ENCODE measurements at places on chromosomes 5 and 9.

- no peak for DNase-seq
Observed at GRCh38 chr9:18692268-18692667, 218.3 kb downstream of the ADAMTSL1 start.

DNA sequence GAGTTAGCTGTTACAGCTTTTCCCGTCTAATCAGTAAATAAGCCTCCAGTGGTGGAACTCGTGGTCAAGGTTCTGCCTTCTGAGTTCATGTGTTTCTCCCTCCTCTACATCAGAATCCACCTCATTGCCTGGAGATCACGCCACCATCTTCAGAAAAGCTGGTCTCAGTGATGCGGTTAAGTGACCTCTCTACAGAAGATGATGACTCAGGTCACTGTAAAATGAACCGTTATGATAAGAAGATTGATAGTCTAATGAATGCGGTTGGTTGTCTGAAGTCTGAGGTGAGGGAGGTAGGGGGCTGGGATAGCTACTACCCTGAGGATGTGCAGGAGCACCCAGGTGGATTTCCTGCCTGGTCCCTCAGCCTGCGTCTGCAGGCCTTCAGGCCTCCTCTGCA, 13.3 kb downstream of the ODF2 start:
- DNase-seq: no peak

DNA sequence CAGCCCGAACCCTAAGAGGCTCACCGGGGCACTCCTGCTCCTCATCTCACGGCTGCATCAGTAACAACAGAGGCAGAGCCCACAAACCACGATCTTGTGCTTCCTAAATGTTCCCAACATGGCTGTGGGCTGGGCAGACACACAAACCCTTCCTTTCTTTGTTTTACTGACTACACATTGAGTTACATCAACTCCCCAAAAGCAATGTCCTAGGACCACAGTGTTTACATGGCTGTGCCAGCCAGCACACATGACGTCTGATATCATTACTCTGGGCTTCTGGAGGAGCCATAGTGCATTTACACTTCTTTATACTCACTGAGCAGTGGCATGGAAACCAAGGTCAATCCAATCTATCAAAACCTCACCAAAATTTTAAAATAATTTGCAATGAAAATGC, 101.4 kb downstream of the LHFPL2 start:
- no peak for DNase-seq

GRCh38 chr5:138230981-138231589, 18.0 kb upstream of the CDC23 start:
- DNase-seq: no peak

- no peak for DNase-seq
Observed at GRCh38 chr5:142495531-142495930, 170.7 kb upstream of the SPRY4 start.

- no peak for DNase-seq
Observed at GRCh38 chr5:177507596-177508220, 1.9 kb downstream of the DOK3 start.

DNA sequence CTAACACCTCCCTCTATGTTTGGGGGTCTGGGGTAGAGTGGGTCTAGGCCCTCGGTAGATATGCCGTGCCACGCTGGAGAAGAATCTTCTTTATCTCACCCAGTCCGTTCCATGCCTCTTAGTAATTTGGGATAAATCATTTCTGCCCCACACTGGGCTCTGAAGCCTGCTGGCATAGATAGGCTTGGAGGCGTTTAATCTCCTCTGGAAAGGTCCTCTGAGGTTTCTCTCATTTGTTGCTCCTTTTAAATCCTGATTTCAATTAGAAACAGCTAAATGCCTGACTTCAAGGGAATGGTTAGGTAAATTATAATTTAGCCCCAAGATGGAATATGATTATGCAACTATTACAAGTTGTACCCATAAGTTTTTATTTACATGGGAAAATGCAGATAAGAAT, 57.8 kb upstream of the AKNA start:
- no peak for DNase-seq

- no peak for DNase-seq
Observed at GRCh38 chr9:38154501-38155421, 85.7 kb upstream of the SHB start.

DNA sequence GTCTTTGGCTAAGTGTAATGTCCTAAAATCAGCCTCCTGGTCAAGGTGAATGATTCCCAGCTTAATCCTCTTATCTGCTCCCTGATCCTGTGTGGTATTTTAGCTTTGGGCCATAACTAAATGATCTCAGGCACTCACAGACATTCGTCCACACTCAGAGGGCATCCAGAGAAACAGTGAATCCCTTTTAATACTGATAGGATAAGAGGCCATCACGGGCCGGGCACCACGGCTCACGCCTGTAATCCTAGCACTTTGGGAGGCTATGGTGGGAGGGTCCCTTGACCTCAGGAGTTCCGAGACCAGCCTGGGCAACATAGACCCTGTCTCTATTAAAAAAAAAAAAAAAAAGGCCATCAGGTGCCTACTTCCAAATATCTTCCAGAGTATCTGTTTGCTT, 6.3 kb downstream of the PDCL start:
- no peak for DNase-seq

- no peak for DNase-seq
Observed at GRCh38 chr5:16881251-16881650, 54.8 kb downstream of the MYO10 start.

- no peak for DNase-seq
Observed at GRCh38 chr5:56251918-56252553, 18.9 kb upstream of the ANKRD55 start.

DNA sequence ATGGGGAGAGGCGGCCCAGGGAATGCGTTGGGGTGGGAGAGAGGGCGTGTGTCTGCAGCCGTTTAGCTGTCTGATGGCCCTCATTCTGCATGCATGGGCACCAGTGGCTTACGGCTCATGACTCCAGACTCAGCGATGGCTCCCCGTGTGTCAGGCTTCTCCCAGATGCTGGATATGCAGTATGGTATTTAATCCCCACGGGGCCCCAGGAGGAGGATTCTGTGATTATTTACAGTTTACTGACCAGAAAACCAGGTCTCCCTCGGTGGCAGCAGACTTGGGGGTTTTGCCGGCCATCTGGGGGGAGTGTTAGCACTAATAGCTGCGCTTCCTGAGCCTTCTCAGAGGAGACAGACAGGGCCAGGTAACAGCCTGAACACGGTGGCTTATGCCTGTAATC, 4.3 kb downstream of the PRDM12 start:
- DNase-seq: no peak

DNA sequence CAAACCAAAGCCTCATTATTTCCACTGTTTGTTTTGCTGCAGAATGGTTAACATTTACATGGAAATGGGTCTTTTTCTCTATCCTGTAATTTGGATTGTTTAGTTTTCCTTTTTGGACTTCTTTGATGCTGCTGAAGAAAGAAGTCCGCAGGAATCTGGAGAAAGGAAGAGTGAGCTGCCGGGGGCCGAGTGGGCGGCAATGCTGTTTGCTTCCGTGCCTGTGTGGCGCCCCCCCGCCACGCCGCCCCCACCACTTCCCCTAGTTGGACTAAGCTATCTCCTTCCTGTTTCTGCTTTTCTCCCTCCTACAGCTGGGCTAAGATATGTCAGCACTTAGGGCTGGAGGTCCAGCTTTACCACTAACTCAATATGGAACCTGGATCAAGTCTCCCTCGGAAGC, 39.7 kb downstream of the ACTL7B start:
- no peak for DNase-seq

DNA sequence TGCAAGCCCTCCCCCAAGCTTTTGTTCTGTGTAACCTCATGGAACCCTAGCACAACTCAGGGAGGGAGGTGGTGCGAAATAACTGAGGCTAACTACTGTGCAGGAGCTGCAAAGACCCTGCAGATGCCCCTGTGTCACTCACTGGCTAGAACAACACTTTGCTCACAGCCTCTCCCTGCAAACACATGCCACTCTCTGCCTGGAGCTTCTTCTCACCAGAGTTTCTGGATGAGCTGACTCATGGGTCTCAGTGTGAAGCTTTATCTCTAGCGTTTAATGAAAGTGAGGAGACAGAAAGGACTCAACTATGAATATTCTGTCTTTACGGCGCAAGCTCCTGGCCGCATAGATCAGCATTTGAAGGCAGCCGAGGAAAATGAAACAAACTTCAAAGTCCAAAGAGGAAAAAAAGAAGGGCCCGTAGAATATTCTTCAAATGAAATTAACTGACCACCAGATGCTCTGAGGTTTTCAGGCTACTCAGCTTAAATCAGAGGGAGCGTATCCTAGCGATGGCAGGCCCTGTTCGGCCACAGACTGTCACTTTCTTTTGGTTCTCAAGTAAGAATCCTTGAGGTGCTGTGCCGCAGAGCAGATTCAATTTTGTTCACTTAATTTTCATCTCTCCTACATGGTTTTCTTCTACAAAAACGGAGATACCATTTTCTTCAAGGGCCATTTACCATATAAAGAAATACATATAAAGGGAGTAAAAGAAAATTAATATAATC, 77.7 kb upstream of the TAS2R1 start:
- DNase-seq: no peak

DNA sequence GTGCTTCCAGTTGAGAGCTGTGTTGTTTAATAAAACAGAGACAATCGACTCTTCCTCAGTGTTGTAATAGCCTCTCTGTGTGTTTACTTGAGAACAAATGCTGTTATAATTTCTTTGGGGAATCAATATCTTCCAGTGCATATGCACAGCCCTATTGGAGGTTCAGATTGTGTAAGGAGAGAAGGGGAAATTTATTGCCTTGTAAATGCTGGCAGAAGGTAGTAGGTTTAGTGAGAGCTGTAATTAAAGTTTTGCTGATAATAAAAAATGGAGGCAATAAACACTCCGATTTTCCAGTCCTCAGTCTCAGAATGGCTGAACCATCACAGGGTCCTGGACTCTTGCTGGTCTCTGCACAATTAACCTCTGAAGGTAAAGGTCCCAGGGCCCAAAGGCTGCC, 128.3 kb downstream of the C5orf15 start:
- DNase-seq: no peak

- no peak for DNase-seq
Observed at GRCh38 chr9:131864531-131864930, 124.7 kb upstream of the RAPGEF1 start.

- DNase-seq: no peak
Observed at GRCh38 chr9:72579190-72579589, 57.8 kb downstream of the TMC1 start.

GRCh38 chr5:68331192-68332079, 115.9 kb downstream of the PIK3R1 start:
- DNase-seq: no peak

- no peak for DNase-seq
Observed at GRCh38 chr9:79617395-79617794, 45.6 kb downstream of the TLE4 start.

DNA sequence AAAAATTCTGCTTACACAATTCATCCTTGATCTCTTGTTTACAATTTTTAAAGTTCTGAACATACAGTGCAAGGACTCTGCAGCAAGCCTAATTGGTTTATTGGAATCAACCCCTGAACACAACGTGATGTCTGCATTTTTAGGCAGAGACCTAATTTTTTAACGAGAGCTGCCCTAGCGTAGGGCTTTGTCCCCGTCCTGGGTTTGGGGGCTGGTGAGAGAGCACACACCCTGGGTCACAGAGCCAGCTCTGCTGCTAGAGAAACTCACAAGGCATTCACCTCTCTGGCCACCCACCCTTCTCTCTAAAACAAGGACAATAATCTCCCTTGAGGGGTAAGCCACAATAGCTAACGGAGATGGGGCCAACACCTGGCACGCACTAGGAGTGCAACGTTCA, 28.2 kb downstream of the SH3PXD2B start:
- no peak for DNase-seq

DNA sequence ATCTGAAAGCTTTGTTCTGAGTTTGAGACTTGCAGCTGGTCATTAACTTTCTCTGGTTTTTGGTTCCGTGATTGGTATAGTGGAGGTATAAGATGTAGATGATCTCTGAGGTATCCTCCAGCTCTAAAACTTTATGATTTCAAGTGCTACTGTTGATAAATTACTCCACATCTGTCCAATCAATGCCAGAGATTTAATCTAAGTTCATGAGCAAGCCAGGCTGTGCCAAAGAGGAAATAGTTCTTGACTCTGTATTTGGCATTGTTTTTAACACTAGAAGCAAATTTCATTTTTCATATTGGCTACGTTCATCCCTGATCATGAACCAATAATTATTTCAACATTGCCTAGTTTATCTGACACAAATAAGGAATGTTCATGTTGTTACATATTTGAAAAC, 28.5 kb upstream of the CHD1 start:
- DNase-seq: no peak

DNA sequence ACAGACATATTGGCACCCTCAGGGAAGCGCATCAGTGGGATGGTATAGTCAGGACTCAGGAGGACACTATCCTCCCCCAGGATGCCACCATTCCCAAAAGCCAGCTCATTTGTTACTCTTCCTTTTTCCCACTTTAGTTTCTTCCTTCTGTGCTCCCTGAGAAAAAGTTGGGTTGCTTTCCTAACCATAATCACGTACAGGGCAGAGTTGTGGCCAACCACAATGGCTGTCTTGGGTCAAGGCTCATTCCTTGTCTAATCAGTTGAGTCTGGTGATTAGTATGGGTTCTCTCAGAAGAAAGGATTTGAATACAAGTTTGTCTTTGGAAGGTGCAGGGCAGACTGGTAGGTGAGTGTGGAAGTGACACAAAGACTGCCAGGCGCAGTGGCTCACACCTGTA, 26.6 kb upstream of the ATP6V1G1 start:
- no peak for DNase-seq

DNA sequence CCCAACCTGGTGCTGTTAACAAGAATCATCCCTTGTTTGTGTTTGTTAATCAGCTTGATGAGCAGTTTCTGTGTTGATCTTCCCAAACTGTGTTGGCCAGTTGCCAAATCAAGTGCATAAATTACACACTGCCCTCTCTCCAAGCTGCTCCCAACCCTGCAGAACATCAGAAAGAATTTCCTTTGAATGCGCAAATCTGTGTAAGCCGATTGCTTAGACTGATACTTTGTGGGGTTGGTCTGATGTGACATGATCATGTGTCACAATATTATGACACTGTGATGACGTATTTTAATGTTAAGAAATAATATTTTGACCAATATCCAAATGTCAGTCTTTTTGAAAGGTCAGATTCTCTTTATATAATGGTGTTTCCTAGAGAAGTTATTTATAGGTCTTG, 766.4 kb upstream of the WWC1 start:
- DNase-seq: no peak

DNA sequence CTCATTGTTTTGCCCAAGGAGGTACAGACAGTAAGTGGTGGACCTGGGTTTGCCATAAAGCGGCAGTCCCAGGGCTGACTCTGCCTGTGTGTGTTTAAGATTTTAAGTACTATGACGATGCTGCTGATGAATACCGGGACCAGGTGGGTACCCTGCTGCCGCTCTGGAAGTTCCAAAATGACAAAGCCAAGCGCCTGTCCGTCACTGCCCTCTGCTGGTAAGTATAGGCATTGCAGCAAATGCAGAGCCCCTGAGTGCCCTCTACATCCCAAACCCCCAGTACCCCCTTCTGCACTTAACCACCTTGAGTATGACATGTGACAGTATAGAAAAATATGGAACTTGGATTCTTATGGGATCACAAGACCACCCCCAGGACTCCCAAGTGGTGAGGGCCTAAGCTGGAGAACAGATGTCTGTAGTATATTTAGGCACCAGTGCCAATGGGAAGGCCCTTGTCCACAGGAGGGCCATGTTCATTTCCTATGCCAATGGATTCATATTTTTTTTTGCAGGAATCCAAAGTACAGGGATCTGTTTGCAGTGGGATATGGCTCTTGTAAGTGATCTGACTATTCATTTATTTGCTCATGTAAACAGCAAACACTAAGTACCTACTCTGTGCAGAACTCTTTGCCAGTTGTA, 22.0 kb downstream of the ENHO start:
- peak; percentile 44 for DNase-seq

GRCh38 chr5:122882831-122883230, 37.4 kb downstream of the SNX24 start:
- no peak for DNase-seq
